ENCODE measurements at places on chromosomes 2 and 18.

- DNase-seq: no peak
These were observed 183.9 kb downstream of the FMNL2 start for GRCh38 chr2:152518641-152519580.

DNA sequence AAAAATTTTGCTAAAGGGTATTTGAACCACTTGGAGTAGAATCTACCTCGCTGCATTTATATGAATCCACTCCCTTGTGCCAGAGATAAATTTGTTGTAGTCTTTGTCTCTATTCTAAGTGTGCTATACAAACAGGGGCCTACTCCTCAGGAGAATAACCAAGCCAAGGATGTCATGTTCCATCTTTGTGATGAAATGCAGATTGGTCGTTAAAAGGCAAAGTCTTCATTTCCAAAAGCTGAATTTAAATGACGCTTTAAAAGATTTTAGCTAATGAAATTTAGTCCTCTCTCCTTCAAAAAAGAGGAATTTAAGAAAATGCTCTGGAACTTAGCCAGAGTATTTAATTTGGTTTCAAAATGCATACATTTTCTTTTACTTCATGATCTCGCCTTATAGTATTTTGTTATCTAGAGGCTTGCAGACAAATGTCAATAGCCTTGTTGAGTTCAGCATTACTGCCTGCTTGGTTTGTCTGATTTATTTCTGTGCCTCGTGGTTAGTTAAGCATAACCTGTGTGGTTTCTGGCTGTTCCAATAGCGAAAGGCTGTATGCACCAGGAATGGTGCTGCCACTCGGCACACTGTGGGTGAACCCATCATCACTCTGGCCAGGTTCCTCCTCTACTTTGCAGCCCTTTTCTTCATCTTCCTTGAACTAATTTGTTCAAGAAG, 417.6 kb downstream of the ZNF521 start:
- DNase-seq: no peak

- DNase-seq: no peak
These were observed 93.7 kb upstream of the RBBP8 start for GRCh38 chr18:22839340-22839821.

GRCh38 chr2:171487803-171488259, 34.4 kb upstream of the CYBRD1 start:
- no peak for DNase-seq

DNA sequence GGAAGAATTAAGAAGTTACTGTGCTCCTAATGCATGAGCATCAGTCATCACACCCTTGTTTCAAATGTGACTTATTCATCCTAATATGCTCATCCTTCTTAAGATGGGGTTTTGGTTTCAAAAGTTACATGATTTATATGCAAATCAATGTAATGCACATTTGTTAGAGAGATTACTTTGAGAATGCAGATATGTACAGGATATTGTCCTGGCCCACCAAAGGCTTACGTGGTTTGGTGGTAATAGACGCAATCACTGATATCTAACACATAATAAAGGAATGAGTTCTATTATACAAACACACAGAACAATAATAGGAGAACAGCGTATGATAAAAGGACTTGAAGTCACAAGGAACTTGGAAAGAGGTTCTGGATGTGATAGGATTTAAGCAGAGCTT, 11.1 kb upstream of the COL5A2 start:
- no peak for DNase-seq

- no peak for DNase-seq
These were observed 84.5 kb upstream of the TLK1 start for GRCh38 chr2:171244970-171245782.

DNA sequence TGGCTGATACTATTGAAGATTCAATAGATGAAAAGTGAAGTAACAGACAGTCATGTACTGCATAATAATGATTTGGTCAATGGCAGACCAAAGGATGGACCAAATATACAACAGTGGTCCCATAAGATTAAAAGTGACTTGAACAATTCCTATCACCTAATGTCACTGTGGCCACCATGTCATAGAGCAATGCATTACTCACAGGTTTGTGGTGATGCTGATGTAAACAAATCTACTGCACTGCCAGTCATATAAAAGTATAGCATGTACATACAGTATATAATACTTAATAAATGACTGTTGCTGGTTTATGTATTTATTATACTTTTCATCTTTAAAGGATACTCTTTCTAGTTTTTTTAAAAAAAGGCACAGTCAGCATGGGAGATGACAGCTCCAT, 99.9 kb downstream of the USP34 start:
- no peak for DNase-seq

DNA sequence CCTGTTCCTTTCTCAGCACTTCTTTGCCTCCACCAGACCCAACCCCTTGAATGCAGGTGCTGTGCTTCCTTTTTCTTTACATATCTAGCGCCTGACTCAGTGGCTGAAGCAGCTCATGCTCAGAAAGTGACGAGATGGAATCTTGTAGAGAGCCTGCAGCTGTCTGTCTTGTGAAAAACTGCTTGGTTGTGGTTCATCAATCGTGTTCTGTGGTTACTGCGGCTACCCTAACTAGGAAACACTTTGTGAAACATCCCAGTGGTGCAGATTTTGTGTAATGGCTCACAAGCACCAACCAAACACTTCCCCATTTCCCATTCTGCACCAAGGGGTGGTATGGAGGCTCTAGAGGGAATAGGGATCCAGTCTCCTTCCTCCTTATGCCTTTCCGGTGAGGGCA, 307.2 kb upstream of the MMADHC start:
- DNase-seq: no peak

- DNase-seq: no peak
These were observed 65.1 kb upstream of the CTLA4 start for GRCh38 chr2:203802342-203803052.

- DNase-seq: no peak
These were observed 362.0 kb downstream of the FSIP2 start for GRCh38 chr2:186100636-186101035.

- DNase-seq: no peak
These were observed 206.0 kb upstream of the CXCR4 start for GRCh38 chr2:136323935-136324334.

DNA sequence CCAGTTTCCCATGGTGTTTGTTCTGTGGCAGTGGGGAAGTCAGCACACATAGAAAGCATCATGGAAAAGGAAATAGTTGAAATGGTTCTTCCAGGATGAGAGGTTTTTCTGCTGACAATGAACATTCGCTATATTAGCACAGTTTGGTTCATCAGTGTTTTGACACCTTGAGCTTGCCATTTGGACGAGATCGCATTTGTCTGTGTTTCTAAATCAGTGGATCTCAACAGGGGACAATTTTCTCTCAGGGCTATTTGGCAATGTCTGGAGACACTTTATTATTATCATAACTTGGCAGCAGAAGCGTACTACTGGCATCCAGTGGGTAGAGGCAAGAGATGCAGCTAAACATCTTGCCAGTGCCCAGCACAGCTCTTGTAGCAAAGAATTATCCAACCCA, 74.6 kb downstream of the CD8B2 start:
- DNase-seq: no peak

DNA sequence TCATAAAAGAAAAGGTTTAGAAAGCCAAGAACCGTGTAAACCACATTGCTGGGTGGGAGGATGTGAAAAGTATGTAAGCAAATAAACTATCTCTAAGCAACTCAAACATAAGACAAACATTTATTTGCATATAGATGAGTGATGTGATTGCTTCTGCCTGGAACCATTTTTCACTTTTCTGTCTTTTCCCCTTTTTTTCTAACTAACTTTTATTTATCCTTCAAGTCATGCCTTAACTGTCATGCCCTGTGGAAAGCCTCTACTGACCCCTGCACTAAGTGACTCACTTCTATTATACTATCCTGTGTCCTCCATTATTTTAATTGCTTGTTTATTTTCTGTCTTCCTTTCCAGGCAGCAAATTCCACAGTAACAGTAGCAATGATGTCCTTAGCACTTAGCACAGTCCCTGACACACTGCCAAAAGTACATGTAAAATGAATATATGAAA, 87.5 kb upstream of the CTAGE1 start:
- DNase-seq: no peak

DNA sequence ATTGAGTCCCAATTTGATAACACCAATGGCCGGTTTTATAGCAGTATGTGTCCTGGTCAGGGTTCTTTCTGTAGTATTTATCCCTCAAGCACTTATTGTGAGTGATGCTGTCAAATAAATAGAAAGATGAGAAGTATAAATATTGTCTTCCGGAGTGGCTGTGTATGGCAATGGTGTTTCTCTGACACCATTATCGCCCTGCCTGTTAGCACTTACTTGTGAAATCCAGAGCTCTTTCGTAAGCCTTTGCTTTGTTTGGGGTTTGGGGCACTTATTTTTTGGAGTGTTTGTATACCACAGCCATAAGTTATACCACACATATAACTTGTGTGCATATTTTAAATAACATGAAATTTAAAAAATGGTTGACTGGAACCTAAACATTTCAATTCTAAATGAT, 29.3 kb downstream of the CD8B2 start:
- no peak for DNase-seq

DNA sequence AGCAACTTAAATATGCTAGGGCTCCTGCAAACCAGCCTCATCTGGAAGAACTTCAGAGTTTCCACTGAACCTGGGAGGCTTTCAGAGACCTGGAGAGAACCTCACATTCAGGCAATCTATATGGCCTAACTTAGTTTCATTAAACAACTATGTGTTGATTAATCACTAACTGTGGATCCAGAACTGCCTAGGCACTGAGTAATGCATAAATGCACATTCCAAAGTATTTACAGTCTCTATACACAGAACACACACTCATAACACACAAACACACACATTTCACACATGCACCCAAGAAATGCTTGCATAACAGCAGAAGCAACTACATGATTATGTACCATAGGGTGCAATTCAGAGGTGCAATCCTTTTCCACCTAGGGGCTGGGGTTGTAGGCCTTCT, 552.8 kb downstream of the BCL11A start:
- no peak for DNase-seq

GRCh38 chr2:233285921-233286320, 21.7 kb upstream of the SAG start:
- DNase-seq: no peak

- DNase-seq: no peak
These were observed 41.9 kb downstream of the ITGB6 start for GRCh38 chr2:160157861-160158829.
